ENCODE measurements at places on chromosomes 4 and X. TPM values are rescaled to one million over a fixed set of nuclear protein-coding genes. Genes with fewer than 3 reads are reported as not detected.
A peak's percentile ranks its signal among the peaks of the same experiment; 100 is the strongest.

DNA sequence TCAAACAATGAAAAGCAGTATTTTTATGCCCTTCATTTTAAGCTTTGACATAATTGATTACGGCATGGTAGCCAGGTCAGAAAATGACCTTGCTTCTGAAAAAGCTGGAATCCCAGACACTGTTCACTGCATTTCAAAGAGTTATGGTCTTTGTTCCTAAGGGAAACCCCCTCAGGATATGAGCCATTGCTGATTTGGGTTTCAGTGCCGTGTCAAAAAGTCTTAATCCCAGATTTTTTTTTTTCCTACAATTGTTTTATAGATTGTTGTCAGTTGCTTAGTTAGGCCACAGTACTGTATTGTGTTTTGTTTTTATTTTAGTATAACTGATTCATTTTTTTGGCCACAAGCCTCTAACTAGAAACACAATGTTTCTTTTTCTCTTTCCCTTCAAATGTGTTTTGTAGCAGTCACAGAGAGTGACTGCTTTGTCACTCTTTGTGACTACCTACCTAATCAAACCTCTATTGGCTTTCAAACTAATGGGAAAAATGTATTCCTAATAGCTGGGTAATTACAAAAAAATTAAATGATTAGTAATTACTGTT lies 10.3 kb downstream of the WDR44 start:
- DNase-seq, result no peak

DNA sequence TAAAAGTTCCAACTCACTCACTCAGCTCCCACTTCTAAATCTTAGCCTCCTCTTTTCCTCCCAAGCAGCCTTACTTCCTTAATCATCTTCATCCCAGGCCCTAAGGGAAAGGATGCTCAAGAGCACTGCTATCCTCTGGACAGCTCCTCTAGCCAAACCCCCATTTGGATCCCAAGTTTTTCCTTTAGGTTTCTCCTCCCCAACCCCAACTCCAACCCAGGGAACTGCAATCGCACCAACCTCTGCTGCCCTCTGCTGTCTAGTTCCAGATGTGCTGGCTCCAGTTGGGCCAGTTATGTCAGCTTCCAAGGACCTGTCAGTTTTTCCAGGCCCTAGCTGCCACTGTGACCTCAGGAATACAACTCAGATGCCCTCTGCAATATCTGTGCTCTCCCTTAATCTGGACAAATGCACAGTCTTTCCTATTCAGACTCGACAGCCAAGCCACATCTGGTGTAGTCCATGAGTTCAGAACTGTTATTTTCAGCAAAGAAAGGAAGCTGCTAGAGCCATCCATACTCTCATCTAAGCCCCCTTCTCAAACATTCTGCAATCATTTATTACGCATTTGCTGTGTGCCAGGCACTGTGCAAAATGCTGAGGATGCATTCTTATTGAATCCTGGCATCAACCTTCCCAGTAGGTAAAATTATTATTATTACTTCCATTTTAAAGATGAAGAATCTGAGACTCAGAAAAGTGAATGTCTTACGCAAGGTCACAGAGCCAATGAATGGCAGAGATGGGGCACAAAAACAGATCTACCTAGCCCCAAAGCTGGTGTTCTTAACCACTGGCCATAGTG lies 12.3 kb upstream of the XPNPEP2 start:
- DNase-seq, result peak; percentile 75

DNA sequence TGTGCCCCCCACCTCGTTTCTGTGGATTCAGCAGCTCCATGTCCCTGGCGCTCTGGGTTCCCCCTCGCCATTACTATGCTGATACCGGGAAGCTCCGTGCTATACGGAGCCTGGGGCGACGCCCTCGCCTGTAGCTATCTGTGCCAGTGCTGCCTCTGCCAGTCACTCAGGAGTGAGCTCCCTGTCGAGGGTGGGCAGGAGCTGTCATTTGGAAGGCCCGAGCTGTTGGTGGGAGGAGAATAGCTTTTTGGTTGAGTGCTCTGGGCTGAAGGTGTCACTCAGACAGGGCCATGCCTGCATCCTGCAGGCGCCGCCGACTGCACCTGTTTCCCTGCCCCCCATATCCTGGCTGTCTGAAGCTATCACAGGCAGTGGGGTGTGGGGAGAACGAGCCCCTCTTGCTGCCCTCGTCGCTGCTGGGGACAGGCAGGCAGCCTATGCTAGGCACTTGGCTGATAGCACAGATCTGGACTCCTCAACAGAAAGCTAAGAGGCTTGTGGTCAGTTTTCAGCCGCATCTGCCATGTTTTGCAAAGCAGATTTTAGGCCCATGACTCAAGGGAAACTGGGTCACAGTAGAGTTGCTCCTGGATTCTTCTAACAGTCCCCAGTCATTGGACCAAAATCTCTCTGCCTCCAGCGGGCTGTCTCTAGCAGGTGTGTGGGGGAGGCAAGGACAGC lies 31.8 kb downstream of the CPLX1 start:
- DNase-seq, result no peak

DNA sequence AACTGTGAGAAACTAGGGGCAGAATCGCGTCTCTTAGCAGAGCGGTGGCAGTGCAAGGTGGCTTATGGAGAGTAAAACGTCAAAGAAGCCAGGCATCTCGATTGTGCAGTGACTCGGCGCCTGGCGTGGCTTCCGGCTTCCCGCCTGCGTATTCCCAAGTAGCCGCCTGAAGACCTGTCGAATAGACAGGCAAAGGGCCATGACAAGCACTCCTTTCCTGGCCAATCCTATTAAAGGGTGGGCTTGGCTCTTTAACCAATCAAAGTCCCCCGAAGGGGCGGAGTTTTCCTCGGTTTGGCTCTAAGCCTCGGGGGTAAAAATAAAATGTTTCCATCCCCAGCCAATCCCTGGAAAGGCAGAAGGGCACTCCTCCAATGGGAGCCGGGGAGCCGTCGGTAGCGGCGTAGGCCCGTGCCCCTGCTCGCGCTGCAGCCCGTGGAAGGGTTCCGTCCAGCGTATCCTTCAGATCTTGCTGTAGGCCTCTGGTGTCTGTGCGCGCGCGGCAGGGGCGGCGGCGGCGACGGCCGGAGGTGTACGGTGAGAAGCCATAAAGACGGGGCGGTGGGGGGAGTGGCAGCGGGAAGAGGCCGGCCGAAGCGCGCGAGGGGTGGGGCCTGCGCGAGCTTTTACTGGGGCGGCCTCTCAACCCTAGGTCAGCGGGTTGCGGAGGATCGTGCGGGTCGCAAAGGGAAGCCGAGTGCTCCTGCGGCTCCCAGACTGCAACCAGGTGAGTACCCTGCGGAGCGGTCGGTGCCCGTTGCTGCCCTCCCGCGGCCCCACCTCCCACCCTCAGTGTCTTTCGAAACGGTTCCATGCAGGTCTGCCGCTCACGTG lies at the start of gene KANTR:
Gene KANTR, plus strand, starts transcription at position 395 of the 834 bp plus-strand sequence. CDS start 30,131 bp downstream, outside the sequence.
- DNase-seq, result peak; percentile 83

- DNase-seq, result no peak
Observed at GRCh38 chr4:183873409-183874185, 31.5 kb upstream of the STOX2 start.

DNA sequence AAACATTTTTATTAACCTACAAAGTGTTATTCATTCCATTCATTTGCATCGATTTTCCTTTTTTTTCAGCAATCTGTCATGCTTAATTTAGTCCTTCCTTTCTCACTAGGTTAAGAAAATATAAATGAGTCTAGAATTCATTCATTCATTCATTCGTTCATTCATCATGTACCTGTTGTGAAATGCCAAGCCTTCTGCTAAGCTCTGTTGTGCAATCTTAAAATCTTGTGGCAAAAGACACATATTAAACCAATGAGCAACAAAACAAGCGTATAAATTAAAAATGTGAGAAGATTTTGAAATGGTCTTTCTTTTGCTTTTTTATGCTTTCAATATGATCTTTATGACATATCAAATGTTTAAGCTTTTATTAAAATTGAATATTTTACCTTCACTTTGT lies 88.6 kb upstream of the MAD2L1 start:
- no peak for DNase-seq

DNA sequence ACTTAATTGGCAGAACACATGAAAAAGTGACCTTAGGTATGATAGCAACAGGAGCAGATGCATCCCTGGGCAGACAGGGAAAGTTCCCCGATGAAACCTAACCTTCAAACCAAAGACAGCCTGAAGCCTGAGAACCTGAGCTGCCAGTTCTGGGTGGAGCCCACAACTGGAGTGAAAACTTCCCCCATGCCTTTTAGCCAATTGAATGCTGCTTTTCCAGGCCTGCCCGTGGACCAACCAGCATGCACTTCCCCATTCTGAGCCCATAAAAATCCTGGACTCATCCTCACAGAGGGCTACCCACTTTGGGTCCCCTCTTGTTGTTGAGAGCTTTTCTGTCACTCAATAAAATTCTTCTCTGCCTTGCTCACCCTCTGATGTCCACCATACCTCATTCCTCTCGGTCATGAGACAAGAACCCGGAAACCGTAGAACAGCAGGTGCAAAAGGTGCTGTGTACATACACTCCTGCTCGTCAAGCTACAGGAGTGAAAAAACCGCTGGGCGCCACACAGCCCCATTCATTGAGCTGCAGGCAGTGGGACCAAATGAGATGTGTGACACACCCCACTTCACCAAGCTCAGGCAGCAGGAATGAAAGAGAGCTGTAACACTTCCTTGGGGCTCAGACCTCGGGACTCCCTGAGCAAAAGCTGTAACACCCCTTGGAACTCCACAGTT lies 13.9 kb upstream of the SLC7A11 start:
- DNase-seq, result no peak

- no peak for DNase-seq
Observed at GRCh38 chr4:25978327-25978726, 64.3 kb downstream of the SMIM20 start.

DNA sequence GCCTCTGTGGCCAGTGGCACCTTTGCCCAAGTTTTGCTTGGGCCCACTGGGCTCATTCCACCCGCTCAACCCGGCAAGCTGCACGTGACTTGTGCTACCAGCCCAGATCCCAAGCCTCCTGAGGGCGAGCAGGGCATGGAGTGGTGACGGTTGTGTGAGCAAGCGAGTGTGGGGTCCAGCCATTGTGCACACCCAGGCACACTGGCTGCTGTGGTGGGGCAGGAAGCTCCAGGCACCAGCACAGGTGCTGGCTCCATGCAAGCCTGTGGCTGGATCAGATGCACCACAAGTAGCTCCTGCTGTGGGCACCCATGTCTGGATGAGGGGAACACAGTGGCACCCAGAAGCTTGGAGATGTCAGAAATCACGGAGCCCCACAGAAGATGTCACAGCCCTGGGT lies 557.0 kb upstream of the GNPDA2 start:
- DNase-seq, result peak; percentile 37

DNA sequence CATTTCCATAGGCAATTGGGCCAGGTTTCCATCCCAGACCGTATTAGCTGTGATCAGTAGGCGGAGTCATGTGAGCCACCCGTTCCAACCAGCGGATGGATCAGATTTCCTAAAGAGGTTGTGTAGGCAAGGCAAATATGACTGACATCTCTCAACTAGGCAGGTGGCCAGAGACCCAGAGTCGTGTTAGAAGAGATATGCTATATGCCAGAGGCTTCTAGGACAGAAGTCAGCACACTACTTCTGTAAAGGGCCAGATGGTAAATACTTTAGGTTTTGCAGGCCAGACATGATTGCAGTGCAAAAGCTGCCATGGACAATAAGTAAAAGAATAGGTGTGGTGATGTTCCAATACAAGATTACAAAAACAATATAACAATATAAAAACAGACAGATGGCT lies 788.4 kb downstream of the RPA4 start:
- no peak for DNase-seq

- no peak for DNase-seq
Observed at GRCh38 chr4:56979421-56980072, 851 bp downstream of the POLR2B start.

- no peak for DNase-seq
Observed at GRCh38 chr4:177461606-177462005, 19.4 kb upstream of the AGA start.

GRCh38 chrX:153820601-153821000 lies 9.7 kb downstream of the PDZD4 start:
- DNase-seq, result no peak

- no peak for DNase-seq
Observed at GRCh38 chr4:141684785-141685184, 48.4 kb downstream of the IL15 start.

DNA sequence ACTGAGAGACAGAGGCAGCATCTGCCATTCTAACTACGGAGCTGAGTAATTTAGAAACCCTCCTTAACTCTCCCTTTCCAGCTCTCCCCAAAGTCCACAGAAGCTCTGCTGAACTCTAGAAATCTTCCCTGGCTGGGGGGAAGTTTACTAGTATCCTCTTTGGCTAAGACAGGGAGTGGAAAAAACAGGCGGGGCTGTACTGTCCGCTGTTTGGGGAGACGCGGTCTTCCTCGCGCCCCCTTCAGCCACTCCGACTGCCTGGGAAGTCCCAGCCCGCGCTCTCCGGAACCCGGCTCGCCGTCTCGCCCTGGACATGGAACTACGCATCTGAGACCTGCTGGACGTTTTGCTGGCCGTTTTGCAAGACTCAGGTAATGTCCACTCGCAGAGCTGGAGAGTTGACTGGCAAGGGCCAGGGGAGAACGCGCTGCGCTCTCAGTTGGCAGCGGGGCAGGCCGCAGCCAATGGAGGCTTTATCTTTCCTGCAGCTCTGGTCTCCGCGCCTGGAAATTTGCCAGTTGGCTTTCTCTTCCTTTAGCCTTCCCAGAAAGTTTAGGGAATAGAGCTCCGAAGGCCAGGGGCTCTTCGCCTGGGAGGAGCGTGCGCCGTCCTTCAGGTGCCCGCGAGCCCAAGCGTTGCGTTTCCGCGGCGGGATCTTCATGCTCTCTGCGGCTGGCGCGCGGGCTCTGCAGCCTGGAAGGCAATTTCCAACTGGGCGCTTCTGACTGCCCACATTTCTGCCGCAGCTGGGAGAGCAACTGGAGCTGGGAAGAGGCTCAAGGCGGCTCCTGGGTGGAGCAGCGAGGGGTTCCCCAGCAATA lies 892 bp downstream of the IL1RAPL2 start:
- no peak for DNase-seq

- no peak for DNase-seq
Observed at GRCh38 chrX:133943507-133943906, 41.9 kb downstream of the GPC3 start.

Gene SLIT2
- 6.7 TPM for total RNA-seq

Gene PDE6B
- 0.27 TPM for total RNA-seq

Gene ZFP42
- total RNA-seq, result not detected

Gene FAM236B
- not detected for total RNA-seq

Gene TCEAL2
- not detected for total RNA-seq

Gene HDX
- total RNA-seq, result 3.3 TPM

Measured in Peyer's patch (tissue), 4 donors.